NCI-H1092 treated with DMSO at 0.1 percent for 48 hours (cell line): ENCODE measurements at places on chromosomes 6 and 20.

- no peak for DNase-seq
These were observed 619.0 kb downstream of the DOK5 start for GRCh38 chr20:55094353-55094861.

- no peak for DNase-seq
These were observed 32.3 kb upstream of the CTNNBL1 start for GRCh38 chr20:37661519-37661918.

GRCh38 chr6:108608453-108609275, 47.9 kb downstream of the FOXO3 start:
- DNase-seq = no peak

DNA sequence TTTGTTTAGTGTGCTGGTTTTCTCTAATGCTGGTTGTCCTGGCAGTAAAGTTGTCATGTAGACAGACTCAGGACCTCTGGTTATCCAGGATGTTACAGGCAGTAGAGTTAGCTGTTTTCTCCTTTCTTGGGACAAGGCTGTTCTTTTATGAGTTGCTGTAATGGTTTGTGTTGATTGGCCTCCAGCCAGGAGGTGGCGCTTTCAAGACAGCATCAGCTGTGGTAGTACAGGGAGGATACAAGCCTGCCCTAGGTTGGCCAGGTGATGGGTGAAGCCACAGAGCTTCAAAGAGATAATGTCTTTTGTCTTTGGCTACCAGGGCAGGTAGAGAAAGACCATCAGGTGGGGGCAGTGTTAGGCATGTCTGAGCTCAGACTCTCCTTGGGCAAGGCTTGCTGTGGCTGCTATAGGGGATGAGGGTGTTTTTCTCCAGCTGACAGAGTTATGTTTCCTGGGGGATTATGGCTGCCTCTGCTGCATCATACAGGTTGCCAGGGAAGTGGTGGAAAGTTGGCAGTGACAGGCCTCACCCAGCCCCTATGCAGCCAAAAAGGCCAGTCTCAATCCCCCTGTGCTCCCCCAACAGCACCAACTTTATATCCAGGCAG, 127.2 kb upstream of the TAB2 start:
- no peak for DNase-seq

DNA sequence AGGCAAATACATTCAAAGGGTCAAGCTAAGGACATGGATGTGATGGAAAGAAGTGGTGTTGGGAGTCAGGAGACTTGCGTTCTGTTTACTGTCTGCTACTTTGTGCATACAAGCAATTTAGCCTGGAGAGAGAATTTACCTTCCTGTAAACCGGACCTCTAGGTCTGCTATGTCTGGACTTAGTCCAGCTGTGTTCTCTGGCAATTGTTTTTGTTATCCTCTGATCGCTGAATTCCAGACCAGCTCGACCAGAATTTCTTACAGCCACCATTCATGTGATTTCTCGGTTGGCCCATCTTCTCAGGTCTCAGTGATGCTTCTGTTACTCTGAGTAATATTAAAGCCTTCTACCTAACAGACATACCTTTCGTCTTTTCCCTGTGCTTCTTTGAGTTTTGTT, 75.2 kb downstream of the LRRC1 start:
- no peak for DNase-seq

DNA sequence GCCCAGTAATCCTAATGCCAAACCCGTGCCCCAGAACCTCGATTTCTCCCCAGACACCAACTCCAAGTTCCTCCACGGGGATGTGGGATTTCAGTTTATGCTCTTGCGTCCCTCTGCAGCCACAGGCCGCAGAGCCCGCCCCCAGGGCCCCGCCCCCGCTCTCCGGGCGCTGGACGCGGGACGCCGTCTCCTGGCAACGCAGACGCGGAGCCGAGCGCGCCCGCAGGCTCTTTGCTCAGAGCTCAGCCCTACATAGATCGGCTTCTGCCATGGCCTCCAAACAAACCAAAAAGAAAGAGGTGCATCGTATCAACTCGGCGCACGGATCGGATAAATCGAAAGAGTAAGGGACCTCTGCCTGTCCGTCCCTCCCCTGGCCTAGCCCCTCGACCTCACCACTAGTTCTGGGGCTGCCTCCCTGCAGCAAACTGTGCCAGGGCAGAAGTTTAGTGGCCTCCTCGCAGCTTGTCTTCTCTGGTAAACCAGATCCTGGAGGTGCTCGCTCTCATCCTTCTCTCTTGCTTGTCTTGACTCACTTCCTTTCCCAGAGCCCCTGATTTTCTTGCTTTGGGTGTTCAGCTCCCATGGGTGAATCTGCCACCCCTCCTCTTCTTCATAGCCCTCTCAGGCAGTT, at the start of gene ADGB:
Gene ADGB (plus strand): TSS at position 201 of the 634 bp plus-strand sequence. CDS start 69 bp downstream, at position 270.
- no peak for DNase-seq

- peak; percentile 28 for DNase-seq
These were observed 17.9 kb downstream of the LAMP5 start for GRCh38 chr20:9532069-9532838.

GRCh38 chr6:26593278-26594130, 3.2 kb upstream of the ABT1 start:
- DNase-seq = no peak

DNA sequence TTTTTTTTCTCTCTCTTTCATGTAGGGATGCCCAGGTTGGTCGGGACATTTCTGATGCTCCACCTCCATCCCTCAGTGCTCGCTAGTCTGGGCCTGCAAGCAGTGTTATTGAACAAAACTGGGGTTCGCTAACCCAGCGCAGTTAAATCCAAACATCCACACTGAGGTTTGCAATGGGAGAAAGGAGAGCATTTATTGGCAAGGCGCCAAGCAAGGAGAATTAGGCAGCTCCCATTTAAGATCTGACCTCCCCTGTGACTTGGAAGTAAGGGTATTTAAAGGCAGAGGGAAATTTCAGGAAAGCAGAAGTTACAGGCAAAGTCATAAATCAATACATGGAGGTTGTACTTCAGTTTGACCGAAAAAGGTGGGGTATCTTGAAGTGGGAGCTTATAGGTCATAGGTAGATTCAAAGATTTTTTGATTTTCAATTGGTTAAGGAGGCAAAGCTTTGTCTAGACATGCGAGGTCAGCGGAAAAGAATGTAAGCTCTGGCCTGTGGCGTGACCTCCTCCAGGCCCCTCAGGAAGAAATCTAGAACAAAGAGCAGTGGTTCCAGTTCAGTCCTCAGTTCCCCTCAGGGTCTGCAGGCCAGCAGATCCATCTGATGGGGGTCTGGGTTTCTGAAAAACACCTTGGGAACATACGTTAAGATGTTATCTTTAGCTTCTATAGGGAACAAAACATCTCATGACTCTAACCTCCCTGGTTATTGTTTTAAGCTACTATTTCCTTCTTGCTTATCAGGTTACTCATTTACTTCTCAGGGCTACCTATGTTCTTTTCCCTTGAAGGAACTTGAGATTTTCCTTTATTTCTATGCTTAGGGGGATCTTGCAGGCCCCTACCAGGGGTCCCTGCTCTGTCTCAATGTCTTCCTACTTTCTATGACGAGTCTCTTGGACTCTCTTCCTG, 66.0 kb upstream of the KIF16B start:
- no peak for DNase-seq

GRCh38 chr6:53048431-53049195, 16.6 kb upstream of the FBXO9 start:
- no peak for DNase-seq

- no peak for DNase-seq
These were observed 169.4 kb downstream of the TRDN start for GRCh38 chr6:123467392-123467791.

- DNase-seq = no peak
These were observed 288.5 kb downstream of the PRL start for GRCh38 chr6:22008248-22008836.

GRCh38 chr20:59831916-59832270, 101.5 kb downstream of the SYCP2 start:
- no peak for DNase-seq

DNA sequence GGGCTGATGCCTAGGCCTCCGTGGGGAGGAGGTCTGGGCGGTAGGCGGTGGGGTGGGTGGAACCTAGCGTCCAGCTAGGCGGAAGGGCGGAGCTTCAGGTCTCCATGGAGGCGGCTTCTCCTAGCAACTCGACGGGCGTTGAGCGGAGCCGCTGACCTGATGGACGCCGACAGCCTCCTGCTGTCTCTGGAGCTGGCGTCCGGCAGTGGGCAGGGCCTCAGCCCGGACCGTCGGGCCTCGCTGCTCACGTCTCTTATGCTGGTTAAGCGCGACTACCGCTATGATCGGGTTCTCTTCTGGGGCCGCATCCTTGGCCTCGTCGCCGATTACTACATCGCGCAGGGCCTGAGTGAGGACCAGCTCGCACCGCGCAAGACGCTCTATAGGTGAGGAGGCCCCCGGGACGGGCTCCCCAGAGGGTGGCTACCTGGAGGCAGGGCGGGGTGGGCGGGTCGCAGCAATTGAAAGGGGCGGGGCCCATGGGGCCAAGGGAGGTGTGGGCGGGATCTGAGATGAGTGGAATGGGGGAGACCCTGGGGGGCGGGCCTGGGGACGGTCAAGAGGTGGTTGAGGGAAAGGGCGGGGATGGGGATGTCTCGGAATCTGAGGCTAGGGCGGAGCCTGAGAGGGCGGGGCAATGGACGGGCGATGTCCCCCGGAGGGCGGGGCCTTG, at the start of gene RSPH9:
Gene RSPH9 (plus strand): TSS at position 97 of the 673 bp plus-strand sequence. CDS start 63 bp downstream, at position 160.
- DNase-seq = no peak

GRCh38 chr6:47419621-47420020, 58.0 kb upstream of the CD2AP start:
- DNase-seq = no peak

- DNase-seq = no peak
These were observed 1.6 kb upstream of the LY86 start for GRCh38 chr6:6586671-6587526.

- DNase-seq = no peak
These were observed 769.7 kb downstream of the PTPRT start for GRCh38 chr20:42419814-42420532.

DNA sequence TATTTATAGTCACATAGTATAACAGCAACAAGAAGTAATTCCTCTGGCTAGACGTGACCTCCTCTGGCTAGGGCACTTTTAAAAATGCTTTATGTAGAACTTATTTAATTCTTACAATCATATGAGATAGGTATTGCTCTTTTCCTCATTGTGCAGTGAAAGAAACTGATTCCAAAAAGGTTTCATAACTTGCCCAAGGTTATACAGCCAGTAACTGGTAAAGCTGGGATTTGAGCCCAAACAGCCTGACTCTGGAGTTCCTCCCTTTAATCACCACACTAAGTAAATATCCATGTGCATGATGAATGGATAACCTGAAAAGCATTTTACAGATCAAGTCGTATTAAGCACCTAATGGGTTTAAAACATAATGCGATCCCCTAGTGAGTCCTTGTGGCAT, 214.6 kb downstream of the PRL start:
- peak; percentile 1 for DNase-seq

GRCh38 chr20:46648903-46649649, 2.2 kb downstream of the SLC13A3 start:
- no peak for DNase-seq

GRCh38 chr6:43203718-43204095, 21.7 kb downstream of the CUL9 start:
- no peak for DNase-seq

DNA sequence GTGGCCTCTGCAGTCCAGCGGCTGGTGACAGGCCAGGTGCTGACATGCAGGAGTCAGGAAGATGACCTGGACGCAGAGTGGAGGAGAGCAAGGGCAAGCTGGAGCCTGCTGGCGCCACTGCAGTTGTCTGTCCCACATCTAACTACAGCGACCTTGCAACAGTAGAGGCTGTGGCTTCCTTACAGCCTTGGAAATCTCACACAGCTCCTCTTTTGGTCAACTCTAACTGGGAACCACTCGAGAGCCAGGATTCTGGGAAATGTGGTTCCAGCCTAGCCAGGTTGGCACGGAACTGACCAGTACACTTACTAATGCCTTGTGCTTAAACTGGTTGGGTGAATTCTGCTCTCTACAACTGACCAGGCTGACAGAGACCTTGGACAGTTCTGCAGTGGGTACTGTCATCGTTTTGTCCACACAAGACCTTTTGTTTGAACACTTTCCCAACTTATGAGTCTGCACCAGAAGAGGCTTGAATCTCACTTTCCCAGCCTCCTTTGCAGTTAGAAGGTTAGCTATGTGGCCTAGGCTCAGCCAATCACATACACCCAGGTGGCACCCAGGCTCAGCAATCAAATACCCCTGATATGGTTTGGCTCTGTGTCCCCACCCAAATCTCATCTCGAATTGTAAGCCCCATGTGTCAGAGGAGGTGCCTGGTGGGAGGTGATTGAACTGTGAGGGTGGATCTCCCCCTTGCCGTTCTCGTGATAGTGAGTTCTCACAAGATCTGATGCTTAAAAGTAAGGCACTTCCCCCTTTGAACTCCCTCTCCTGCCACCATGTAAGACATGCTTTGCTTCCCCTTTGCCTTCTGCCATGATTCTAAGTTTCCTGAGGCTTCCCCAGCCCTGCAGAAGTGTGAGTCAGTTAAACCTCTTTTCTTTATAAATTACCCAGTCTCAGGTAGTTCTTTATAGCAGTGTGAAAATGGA, 153.5 kb downstream of the ZMYND8 start:
- DNase-seq = no peak

DNA sequence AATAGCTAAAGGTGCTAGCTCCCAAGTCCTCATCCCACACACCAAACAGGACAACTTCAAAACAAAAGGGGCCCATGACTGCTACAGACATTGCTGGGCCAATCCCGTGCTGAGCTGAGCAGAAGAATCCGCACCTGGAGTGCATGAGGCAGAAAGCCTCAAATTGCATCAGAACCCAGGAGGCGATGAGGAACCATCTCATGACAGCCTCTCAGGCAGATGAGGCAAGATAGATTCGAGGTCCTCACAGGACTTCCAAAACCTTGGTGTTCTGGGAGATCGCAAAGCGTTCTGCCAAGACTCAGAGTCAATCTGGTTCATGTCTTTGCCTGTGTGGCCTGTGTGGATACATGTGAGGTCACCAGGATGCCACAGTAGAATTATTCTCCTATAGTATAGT, 32.8 kb upstream of the SSTR4 start:
- no peak for DNase-seq

- DNase-seq = no peak
These were observed 49.3 kb upstream of the SCAF8 start for GRCh38 chr6:154683756-154684523.

GRCh38 chr6:141056945-141057625, 1075.6 kb upstream of the GJE1 start:
- no peak for DNase-seq
